ENCODE measurements at places on chromosomes 1 and 21.

DNA sequence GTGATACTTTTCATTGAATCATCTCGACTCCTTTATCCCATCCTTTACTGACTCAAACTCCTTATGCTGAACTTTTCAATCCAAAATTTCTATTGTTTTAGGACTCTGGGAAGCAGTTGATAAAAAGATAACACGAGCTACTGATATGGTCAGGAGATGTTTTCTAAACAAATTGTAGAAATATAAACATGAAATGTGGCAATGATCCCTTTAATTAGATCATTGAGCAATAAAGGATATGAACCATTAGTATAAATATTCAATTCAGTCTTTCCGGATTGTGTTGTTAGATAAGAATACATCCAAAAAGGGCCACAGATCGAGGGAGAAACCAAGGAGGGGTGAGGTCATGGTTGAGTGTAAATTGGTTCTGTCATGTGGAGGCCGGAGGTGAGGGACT is 88.4 kb downstream of the NID1 start:
- no peak for DNase-seq

GRCh38 chr1:243572940-243573339 is 277.1 kb downstream of the AKT3 start:
- no peak for DNase-seq

DNA sequence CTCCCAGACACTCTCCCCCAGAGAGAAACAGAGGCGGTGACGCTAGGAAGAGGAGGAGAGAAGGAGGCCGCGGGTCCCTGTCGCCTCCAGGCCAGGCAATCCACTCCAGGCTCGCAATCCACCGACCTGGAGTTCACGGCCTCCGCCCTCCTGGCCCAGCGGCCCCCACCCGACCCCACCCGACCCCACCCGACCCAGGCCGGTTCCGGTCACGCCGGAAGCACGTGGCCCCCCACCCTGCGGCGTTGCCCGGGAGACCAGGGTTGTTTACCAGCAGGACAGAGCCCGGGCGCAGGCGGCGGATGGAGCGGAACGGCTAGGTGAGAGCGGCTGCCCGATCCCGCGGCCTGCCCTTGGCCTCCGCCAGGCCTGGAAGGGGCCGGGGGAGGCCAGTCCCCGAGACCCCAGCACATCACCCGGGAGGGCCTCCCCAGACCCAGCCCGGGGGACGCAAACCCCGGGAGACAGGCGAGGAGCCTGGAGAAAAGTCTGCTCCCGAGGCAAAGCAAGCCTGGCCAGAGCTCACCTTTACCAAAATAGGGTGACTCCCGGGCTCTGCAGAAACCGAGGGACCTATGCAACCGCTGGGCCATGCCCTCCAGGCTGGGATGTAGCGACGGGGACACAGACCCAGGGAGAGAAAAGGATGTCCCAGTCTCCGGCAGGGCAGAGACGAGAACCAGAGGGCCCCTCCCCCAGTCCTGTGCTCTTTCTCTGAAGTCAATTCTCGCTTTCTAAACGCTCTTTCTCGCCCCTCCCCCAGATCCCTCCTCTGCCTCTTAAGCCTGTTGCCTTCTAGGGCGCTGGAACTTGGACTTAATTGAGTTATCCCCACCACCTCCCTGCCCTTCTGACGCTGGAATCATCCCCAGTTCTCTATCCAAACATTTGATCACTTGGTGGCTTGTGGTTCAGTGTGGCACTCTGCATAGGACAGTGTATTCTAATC is at the start of the genes PLA2G2C and UBXN10:
PLA2G2C (minus strand) TSS at position 685 of the 949 bp plus-strand sequence. CDS start 9,155 bp downstream, outside the sequence.
UBXN10 (plus strand) TSS at position 263 of the 949 bp plus-strand sequence. CDS start 4,466 bp downstream, outside the sequence.
- no peak for DNase-seq

- no peak for DNase-seq
Measured at GRCh38 chr21:33821503-33822322, 93.9 kb downstream of the ATP5PO start.

- DNase-seq, result no peak
Measured at GRCh38 chr1:173871500-173871899, 3.3 kb downstream of the ZBTB37 start.

All from CMK (cell line).